ENCODE measurements at places on chromosomes 4 and X.

DNA sequence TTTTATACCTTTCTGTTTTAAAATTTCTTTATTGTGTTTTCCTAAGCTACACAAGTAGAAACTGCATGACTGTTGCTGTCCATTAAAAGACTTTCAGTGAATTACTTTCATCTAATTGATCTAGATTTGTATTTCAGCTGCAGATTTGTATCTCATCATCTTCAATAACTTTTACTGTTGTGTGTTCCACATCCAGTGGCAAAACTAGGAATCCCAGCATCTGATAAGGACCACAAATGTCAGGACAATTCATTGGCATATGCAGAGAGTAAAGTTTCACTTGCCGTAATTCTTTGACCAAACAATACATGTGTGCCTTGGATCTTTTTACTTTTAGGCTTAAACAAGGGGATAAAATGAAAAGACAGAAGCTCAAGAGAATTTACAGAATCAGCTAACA is 112.6 kb downstream of the FBXO8 start:
- no peak for DNase-seq

DNA sequence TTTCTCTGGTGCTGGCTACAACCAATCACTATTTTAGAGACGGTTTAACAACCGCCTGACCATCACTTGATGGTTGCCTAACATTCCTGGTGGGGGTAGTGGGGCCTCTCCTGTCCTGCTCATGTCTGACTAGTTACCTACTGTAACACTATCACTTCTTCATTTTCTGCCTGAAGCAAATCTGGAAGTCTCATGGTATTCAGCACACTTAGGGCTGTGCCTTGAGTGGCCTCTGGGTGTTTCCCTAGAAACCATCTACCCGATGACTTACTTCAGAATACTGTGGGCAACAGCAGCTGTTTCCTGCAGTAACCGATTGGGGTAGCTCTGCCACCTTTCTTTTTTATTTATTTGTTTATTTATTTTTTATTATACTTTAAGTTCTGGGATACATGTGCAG is 880.1 kb upstream of the INTU start:
- DNase-seq: no peak

GRCh38 chr4:141390571-141390970 is 169.9 kb downstream of the ZNF330 start:
- no peak for DNase-seq

- no peak for DNase-seq
Measured at GRCh38 chr4:184388106-184388505, 86.2 kb downstream of the IRF2 start.

- DNase-seq: no peak
Measured at GRCh38 chr4:106615410-106615945, 246.9 kb upstream of the GIMD1 start.

DNA sequence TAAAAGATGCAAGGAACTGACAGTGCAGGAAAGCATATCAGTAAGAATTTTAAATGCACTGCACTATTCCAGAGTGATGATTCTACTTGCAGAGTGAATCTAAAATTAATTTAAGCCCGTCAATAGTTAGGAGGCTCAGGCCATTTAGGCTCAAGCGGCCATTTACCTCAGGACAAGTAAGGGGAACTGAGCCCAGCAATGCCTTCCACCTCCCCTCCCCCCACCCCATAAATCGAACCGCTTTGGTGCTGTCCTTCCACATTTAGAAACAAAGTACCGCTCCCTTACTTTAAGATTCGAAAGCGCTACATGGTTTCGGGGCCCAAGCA is 665 bp downstream of the RBM41 start:
- no peak for DNase-seq

- DNase-seq: no peak
Measured at GRCh38 chrX:152637649-152638442, at the start of gene GABRQ. TSS of gene GABRQ (plus strand) at chrX:152637895. CDS start at chrX:152638203, 308 bp downstream.

- DNase-seq: no peak
Measured at GRCh38 chr4:119735165-119735651, 106.6 kb upstream of the PDE5A start.

DNA sequence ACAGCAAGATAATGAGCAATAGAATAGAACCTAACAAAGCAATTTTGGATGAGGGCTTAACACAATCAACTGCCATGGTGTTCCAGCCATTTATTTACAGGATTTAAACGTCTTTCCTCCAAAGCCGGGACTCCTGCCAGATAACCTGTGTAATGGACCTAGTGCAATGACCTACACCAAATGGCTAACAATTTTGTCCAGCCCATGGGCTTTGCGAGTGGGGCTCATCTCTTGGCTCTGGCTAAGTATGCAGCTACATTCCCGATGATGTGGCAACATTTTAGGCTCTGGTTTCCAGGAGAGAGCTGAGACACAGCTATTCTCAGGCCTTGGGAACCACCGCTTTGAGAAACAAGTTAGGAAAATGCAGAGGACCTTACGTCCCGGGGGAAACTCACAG is 822.3 kb upstream of the FTHL17 start:
- DNase-seq: no peak

DNA sequence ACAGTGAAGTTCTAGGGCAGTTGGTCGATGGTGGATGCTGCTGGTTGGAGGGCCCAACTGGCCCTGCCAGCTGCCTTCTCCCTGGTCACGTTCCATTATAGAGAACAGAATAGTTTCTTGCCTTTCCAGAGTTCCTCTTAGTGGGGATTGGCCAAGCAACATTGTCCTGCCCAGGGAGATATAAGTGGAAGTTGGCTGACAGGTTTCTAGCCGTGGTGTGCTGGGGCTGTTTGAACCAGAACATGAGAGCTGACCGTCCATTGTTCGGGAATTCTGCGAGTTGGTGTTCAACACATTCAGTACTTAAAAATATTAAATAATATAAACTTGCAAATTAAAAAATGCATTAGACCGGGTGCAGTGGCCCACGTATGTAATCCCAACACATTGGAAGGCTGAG is 3.5 kb upstream of the AFAP1 start:
- no peak for DNase-seq

- no peak for DNase-seq
Measured at GRCh38 chr4:53174823-53175222, 191.0 kb downstream of the SCFD2 start.

- DNase-seq: no peak
Measured at GRCh38 chrX:153989973-153990655, 17.6 kb downstream of the TMEM187 start.

- no peak for DNase-seq
Measured at GRCh38 chr4:1348014-1348513, 1.1 kb downstream of the UVSSA start.

- DNase-seq: no peak
Measured at GRCh38 chrX:2188330-2188792, 312.4 kb downstream of the DHRSX start.

GRCh38 chr4:95761871-95762270 is 78.0 kb upstream of the PDHA2 start:
- no peak for DNase-seq

GRCh38 chr4:139774759-139775487 is 109.3 kb downstream of the MGST2 start:
- DNase-seq: no peak

- peak; percentile 47 for DNase-seq
Measured at GRCh38 chr4:184309241-184310170, 91.8 kb upstream of the ENPP6 start.

GRCh38 chr4:140931911-140932310 is 175.7 kb upstream of the TBC1D9 start:
- no peak for DNase-seq

GRCh38 chr4:21517126-21517859 is 431.3 kb downstream of the KCNIP4 start:
- no peak for DNase-seq

DNA sequence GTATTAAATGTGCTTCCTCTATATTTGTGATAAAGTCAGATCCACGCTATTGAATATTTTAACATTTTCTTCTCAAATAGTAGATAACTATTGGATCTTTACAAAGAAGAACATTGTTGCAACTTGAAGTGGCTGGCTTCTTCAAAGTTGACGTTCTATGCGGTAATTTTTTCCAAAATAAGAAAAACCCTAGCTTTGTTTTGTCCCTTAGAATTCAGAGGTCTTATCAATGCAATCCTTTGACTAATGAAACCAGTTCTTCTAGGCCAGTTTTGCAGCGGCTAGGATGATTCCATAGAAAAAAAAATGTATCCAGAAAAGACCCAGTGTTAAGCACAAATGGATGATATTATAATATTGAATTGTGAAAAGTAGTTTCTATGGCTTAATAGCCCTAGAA is 89.6 kb downstream of the ANTXR2 start:
- DNase-seq: no peak

DNA sequence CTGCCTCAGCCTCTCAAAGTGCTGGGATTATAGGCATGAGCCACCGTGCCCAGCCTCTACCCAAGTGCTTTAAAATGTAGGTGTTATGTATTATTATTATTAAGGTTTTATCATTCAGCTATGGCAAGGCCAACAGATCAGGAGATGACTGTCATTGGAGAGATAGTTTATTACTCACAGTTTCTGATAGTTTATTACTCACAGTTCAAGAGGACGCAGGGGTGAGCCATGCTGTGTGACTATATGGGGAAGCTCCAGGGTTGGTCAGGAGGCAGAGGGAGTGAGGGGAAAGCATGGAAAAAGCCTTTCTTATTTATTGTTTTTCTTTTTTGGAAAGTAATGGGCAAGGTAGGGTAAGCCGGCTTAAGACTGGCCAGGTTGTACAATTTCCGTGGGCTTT is 25.4 kb upstream of the ARSD start:
- no peak for DNase-seq

GRCh38 chr4:154961263-154961662 is 180.2 kb downstream of the RBM46 start:
- DNase-seq: no peak

GRCh38 chrX:104189837-104190236 is 23.6 kb downstream of the FAM199X start:
- DNase-seq: no peak

DNA sequence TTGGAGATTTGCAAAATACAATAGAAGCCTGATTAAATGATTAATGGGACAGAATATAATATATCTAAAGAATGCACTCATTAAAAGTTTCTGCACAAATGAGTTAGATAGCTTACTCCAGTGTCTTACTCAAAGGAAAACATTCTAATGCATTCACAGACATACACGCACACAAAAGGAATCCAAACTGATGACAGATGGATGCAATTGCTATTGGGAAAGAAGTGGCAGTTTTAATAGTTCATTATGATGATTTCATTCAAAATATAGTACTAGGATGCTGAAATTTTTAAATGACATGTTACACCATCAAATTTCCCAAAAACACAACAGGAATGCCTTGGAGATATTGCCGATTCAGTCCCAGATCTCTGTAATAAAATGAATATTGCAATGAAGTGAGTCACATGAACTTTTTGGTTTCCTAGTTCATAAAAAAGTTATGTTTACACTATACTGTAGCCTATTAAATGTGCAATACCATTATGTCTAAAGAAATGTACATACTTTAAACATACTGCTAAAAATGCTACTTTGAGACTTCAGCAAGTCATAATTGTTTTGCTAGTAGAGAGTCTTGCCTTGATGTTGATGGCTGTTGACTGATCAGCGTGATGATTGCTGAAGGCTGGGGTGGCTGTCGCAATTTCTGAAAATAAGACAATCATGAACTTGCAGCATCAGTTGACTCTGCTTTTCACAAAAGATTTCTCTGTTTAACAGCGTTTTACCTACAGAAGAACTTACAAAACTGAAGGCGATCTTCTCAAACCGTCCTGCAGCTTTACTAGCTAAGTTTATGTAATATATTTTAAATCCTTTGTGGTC is 45.6 kb downstream of the BBS12 start:
- DNase-seq: no peak

GRCh38 chr4:3700736-3701135 is 65.4 kb upstream of the ADRA2C start:
- DNase-seq: no peak

GRCh38 chr4:181731900-181732299 is 511.3 kb upstream of the TENM3 start:
- no peak for DNase-seq

GRCh38 chr4:38284294-38285030 is 324.3 kb downstream of the PTTG2 start:
- no peak for DNase-seq

DNA sequence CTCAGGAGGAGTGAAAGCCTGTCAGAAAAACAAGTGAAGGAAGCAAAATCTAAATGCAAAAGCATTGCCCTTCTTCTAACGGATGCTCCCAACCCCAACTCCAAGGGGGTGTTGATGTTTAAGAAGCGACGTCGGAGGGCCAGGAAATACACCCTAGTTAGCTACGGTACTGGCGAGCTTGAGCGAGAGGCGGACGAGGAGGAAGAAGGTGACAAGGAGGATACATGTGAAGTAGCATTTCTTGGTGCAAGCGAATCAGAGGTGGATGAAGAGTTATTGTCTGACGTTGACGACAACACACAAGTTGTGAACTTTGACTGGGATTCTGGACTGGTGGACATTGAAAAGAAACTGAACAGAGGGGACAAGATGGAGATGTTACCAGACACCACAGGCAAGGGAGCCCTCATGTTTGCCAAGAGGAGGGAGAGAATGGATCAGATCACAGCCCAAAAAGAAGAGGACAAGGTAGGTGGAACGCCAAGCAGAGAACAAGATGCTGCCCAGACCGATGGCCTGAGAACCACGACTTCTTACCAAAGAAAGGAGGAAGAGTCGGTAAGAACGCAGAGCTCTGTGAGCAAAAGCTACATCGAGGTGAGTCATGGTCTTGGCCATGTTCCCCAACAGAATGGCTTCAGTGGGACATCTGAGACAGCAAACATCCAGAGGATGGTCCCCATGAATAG is 105.6 kb upstream of the MYOZ2 start:
- DNase-seq: no peak

- DNase-seq: no peak
Measured at GRCh38 chr4:185110375-185110823, 32.7 kb upstream of the SLC25A4 start.

- DNase-seq: no peak
Measured at GRCh38 chr4:23477905-23478304, 411.9 kb downstream of the PPARGC1A start.

- DNase-seq: no peak
Measured at GRCh38 chr4:101862595-101862994, 72.1 kb downstream of the BANK1 start.

- no peak for DNase-seq
Measured at GRCh38 chrX:9196961-9197640, 163.2 kb upstream of the FAM9B start.

- no peak for DNase-seq
Measured at GRCh38 chrX:124232523-124233201, 99.8 kb upstream of the TEX13D start.

DNA sequence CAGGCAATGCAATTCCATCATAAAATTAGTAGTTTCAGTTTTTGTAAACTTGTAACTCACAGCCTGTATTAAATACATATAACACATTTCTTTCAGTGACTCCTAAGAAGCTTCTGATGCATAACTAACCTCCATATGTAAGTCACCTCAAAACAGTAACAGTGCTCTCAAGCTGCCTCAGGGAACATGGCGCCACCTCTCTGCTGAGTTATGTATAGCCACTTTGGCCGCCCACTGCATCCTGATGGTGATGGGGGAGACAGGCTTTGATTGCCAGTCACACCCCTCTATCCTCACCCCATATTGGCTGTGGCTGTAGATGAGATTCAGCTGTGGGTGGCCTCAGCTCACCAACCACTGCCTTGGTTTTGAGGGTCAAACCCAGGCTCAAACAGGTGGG is 54.3 kb downstream of the LRBA start:
- DNase-seq: peak; percentile 43
